ENCODE measurements at places on chromosomes 7 and 10.

- DNase-seq, result no peak
These were observed 29.5 kb downstream of the PLXDC2 start for GRCh38 chr10:19845503-19846368.

DNA sequence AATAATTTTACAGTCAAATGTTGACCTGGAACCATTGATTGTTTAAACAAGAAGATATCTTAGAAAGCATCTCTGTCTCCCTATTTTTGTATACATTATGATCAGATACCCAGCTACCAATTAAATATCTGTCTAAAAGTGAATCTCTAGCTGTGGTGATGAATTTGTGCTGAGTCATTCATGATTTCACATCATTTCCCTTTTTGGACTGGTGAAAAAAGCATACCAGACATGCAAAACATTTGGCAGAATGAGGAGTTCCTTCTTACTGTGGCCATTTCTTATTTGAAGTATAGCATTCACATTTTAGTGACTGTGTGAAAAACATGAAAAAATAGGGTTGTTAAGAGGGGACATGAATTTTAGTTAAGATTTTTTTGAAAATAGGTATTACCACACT is 98.0 kb upstream of the GATA3 start:
- no peak for DNase-seq

GRCh38 chr10:97823734-97824133 is 25.9 kb upstream of the GOLGA7B start:
- DNase-seq, result no peak

DNA sequence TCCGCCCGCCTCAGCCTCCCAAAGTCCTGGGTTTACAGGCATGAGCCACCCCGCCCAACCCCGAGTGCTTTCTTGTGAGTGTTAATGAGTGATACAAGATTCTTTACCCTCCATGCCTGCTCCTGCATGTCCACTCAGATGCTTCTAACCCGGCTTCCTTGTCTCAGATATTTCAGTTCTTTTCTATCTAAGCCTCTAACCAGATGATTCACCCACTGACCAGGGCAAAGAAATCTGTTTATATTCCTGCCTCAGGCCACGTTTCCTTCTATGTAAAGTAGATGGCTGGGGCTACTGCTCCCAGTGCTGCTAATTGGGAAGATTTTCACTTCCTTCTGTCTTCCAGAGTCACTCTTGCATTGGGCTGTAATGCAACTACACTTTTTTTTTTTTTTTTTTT is 395.1 kb upstream of the ANKRD30A start:
- no peak for DNase-seq

- DNase-seq, result no peak
These were observed 722 bp downstream of the UPF2 start for GRCh38 chr10:12041766-12042408.

GRCh38 chr10:86630079-86630478 is 24.3 kb upstream of the OPN4 start:
- no peak for DNase-seq

DNA sequence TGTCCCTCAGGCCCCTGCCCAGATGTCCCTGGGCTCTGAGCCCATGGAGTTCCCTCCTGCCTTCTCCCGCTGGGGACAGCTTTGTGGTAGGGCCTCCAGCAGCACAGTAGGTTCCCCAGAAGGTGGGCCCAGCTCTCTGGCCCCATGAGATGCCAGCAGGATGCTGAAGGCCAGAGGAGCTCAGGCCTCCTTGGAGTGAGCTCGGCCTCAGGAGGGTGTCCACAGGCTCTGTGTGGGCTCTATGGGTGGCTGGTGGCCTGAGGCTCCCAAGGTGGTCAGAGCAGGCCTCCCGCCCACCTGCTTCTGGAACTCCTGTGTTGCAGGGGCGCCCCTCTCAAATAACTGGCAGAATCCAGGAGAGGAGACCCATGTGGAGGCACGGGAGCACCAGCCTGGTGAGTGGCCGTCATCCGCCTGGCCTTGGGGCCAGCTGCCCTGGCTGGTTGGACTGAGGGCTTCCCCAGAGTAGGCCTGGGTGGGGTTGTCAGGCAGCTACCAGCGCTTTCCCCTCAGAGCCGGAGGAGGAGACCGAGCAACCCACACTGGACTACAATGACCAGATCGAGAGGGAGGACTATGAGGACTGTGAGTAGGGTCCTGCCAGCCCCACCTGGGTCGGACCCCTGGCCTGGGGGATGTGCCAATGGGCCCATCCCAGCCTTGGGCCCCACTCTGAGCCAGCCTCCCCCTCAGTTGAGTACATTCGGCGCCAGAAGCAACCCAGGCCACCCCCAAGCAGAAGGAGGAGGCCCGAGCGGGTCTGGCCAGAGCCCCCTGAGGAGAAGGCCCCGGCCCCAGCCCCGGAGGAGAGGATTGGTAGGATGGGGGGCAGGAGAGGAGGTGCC is 3.2 kb downstream of the AEBP1 start:
- DNase-seq, result no peak

GRCh38 chr10:79188154-79188965 is 119.6 kb downstream of the ZMIZ1 start:
- DNase-seq, result no peak

DNA sequence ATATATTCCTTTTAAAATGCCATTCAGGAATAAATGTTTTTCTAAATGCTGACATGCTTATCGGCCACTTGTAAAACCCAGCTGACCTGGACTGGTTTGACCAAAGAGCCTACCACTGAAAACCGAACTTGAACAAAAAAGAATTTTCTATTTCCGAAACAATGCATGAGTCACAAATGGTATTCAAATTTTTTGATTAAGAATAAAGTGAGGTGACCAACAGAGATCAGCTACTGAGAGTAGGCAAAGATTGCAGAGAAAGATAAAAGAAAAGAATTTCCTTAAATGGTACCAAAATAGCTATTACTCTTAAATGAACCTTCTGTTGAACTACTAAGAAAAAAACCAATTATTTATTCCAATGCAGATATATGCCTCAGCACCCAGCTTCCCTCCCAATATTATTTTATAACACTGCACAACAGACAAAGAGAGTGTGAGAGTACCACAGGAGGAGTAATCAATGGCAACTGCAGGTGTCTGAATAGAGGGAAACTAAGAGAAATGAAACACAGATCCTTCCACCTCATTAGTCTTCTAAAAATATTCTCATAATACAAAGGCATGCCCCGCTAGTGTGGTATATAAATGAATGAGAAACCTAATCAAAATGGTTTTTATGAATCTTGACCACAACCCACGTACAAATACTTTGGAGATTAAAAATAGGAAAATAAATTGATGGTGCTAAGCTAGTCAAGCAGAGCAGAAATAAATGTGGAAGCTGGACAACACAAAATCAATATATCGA is 20.1 kb downstream of the OSBPL3 start:
- DNase-seq, result no peak

All from NCI-H1436 treated with DMSO at 0.1 percent for 48 hours (cell line).